H54 (cell line): ENCODE measurements at places on chromosomes 3 and 15.

GRCh38 chr15:78075490-78076230 lies 1.9 kb downstream of the TBC1D2B start:
- no peak for DNase-seq

DNA sequence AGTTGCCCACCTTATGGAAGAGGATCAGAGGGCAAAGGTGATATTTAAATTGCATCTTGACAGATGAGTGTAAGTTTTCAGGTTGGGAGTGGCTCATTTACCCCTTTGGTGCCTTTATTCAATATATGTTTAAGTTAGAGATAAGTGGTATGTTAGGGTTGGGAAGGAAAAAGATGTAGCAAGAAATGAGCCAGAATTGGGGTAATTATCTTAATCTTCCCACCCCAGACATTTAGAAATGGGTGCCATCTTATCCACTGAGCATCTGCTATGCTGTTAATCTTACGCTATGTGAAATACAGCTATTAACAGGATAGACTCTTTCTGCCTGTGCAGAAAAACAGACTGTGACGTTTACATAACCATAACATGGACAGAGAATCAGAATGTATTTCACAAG lies 6.3 kb downstream of the CMTM7 start:
- no peak for DNase-seq

GRCh38 chr3:72694398-72694797 lies 153.8 kb downstream of the SHQ1 start:
- peak; percentile 12 for DNase-seq

GRCh38 chr3:40299721-40300335 lies 9.7 kb upstream of the EIF1B start:
- no peak for DNase-seq
